NCI-H510A treated with DMSO at 0.1 percent for 48 hours (cell line): ENCODE measurements at places on chromosomes 2 and 18.

GRCh38 chr2:240635998-240636547 lies 10.8 kb downstream of the GPR35 start:
- no peak for DNase-seq

GRCh38 chr2:220619525-220620220 lies 952.4 kb downstream of the EPHA4 start:
- peak; percentile 53 for DNase-seq

DNA sequence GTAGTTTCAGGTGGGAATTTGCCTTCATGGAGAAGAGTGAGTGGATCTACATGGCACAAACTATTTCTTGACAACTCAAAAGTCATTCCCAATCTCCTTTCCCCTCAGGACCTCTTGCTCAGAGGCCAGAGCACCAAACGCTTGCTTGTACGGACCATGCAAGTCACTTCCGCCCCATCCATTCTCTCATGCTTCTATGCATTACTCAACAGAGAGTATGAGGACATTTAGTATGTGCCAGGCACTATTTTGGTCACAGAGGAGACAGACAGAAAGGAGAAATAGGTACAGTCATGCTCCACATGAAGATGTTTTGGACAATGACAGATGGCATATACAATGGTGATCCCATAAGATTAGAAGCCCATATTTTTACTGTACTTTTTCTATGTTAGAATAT lies 117.5 kb downstream of the ACTR3 start:
- DNase-seq, result no peak

GRCh38 chr2:128520340-128520739 lies 201.7 kb upstream of the HS6ST1 start:
- DNase-seq, result no peak

- no peak for DNase-seq
Observed at GRCh38 chr2:23486684-23487075, 101.7 kb downstream of the KLHL29 start.

DNA sequence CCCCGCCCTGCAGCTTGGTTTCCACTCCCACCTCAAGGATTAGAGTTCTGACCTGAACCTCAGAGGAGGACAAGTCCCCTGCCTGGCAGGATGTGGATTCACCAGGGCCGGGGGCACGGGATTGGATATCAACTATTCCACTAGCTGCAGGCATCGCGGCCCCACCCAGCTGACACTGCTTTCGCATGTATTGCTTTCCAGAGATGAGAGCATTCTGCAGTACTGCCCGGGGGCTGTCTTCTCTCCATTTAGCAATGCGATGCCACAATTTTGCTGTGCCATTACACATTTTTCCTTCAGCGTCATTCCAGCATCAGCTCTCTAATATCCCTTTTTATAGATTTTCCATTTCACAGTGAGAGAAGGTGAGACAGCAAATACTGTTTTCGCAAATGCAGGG lies 42.0 kb downstream of the CTIF start:
- DNase-seq, result no peak

DNA sequence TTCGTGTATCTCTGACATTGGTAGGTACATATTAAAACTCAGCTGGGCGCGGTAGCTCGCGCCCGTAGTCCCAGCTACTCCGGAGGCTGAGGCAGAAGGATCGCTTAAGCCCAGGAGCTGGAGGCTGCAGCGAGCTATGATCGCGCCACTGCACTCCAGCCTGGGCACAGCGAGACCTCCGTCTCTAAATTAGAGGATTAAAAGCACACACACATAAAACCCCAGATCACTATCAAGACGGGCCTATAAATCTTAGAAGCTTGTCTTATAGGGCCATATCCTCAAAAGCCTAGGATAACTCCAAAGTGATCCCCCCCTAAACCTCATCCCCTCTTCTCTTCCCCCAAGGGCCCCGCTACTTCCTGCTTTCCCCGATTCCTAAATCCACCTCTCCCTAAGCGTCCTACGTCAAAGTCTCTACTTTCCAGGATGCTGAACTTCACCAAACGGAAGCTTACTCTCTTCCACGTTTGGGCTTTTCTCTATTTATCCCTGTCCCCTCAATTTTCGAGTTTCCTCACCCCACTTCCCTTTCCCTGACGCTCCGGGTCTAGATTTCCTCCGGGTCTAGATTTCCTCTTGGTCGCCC lies 707 bp downstream of the KRCC1 start:
- DNase-seq, result no peak

DNA sequence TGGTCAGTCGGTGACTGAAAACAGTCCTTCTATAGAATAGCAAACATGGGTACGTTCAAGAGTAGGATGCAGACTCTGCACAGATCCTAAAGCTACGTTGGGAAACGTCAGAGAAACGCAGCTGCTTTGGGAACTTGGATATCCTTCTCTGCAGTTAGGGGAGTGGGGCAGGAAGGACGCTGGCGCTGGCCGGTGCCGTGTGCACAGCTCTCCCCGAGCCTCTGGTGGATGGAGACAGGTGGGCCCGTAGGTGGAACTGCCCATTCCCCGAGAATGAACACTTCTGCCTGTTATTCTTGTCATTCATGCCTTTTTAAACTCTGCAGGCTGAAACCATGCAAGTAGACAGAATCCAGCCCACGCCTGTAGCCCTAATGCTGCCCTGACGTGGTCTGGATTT lies 91.7 kb upstream of the MBOAT2 start:
- no peak for DNase-seq

DNA sequence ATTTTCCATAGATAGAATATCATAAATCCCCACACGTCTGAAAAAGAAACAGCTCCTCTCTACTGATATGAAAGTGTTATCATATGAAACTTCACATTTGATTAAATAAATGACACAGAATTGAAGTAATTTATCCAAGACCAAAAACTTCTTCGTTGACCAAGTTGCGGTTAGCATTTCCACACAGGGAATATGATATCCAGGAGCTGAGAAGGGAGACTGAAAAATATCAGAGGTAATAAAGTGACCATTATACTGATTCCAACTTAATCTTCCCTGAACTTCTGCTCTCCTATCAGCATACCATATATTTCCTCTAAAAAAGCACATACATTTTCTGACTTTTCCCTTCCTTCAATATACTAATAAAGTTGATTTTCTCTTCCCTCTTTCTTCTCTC lies 356.2 kb upstream of the CHST9 start:
- no peak for DNase-seq

GRCh38 chr18:67483952-67484351 lies 32.6 kb downstream of the DSEL start:
- no peak for DNase-seq

GRCh38 chr2:105518897-105519296 lies 120.0 kb upstream of the FHL2 start:
- no peak for DNase-seq
